Brain microvascular endothelial cell (primary cell): ENCODE measurements at places on chromosomes 7 and 10.

- no peak for DNase-seq
Measured at GRCh38 chr7:94053532-94053931, 49.4 kb upstream of the BET1 start.

DNA sequence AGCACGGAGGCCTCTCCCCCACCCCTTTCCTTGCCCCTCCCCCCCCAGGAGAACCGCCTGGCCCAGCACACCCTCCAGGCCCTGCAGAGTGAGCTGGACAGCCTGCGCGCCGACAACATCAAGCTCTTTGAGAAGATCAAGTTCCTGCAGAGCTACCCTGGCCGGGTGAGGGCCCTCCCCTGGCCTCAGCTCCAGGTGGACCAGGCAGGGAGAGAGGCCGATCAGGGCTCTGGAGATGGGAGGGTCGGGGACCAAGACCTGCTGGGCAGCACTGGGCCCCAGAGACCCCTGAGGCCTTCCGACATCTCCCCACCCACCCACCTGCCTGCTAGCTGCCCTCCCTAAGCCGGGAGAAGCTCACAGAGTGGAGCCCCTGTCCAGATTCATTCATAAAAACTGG is 8.8 kb upstream of the SH2B2 start:
- no peak for DNase-seq

DNA sequence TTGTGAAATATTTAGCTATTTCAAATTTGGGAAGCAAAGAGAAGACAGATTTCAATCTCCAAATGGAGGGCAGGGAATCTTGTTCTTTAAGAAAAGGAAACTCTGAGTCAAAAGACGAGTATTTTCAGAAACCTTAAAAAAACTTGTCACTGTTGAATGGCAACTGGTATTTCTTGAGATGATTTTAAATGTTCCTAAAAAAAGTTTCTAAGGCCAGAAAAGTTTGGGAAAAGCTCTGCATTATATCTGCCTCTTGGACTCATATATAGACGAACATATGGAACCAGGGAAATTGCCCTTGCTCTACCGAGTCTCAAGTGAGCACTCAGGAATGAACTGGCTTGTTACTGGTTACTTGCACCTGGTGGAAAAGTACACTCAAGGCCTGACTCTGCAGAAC is 69.5 kb downstream of the ADAM22 start:
- DNase-seq: no peak

DNA sequence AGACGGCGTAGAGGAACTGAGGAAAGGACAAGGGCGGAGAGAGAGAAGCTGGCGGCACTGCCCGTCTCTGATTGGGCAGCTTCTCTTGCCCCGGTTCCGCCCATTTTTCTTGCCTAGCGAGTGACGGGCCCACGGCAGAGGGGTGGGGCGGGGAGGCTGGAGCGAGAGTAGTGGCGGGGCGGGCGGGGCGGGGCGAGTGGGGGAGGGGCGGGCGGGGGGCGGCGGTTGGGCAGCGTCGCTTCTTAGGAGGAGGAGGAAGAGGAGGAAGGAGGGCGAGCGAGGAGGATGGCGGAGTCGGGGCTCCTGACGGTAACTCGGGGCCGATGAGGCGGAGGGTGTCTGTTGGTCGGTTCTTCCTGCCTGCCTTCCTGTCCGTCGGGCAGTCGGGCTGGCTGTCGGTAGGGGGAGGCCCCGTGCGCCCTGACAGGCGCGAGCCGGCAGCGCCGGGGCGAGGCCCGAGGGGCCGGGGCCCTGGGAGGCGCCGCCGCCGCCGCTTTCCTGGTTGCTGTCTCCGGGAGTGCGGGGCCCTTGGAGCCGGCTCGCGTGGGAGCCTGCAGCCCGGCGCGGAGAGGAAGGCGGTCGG is at the start of gene SHOC2:
Gene SHOC2 (plus strand): TSS at position 256 of the 583 bp plus-strand sequence. CDS start 44,755 bp downstream, outside the sequence.
- DNase-seq: no peak

DNA sequence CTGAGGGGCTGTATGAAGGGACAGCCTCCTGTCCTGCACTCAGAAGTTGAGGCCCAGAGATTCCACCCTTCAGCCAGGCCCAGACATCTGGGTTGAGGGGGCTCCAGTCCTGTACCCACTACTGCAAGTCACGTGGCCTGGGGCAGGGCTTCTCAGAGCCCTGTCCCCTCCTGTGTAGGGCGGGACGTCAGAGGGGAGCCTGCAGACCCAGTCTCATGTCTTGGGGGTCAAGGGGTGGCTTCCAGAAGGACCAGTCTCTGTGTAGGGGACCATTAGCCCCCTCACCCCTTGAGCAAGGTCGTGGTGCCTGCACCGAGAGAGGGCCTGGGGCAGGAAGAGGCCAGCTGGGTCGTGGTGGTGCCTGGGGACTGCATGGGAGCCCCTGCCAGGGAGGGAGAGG is 593 bp upstream of the PILRA start:
- DNase-seq: no peak

- peak; percentile 55 for DNase-seq
Measured at GRCh38 chr10:69801434-69802315, at the start of gene COL13A1. Gene COL13A1 (plus strand): TSS chr10:69801906. CDS start chr10:69802424, 518 bp downstream.

- DNase-seq: peak; percentile 96
Measured at GRCh38 chr7:43569424-43569823, 13.5 kb upstream of the STK17A start.

GRCh38 chr10:46538717-46539426 is 17.6 kb downstream of the GPRIN2 start:
- DNase-seq: no peak

GRCh38 chr10:90985321-90985933 is 64.5 kb upstream of the ANKRD1 start:
- DNase-seq: no peak

DNA sequence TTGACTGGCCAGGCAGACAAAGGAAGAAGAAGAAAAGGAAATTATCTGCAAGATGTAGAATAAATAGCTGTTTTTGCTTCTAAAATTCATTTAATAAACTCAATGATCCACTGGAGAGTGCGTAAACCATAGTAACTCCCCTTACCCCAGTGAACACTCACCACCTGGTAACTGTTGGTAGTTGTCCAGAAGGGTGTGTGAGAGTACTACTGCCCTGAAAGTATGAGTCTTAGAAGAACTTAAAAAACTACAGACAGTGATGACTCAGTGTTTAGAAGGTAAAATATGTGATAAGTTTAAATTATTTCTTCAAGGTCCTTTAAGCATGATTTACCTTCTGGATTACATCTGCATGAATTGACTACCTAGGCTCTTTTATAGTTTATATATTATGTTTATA is 53.0 kb upstream of the SEMA3A start:
- DNase-seq: peak; percentile 41

GRCh38 chr7:118304100-118304499 is 79.6 kb downstream of the ANKRD7 start:
- no peak for DNase-seq

GRCh38 chr10:11165591-11166543 is 148.2 kb downstream of the CELF2 start:
- DNase-seq: no peak

DNA sequence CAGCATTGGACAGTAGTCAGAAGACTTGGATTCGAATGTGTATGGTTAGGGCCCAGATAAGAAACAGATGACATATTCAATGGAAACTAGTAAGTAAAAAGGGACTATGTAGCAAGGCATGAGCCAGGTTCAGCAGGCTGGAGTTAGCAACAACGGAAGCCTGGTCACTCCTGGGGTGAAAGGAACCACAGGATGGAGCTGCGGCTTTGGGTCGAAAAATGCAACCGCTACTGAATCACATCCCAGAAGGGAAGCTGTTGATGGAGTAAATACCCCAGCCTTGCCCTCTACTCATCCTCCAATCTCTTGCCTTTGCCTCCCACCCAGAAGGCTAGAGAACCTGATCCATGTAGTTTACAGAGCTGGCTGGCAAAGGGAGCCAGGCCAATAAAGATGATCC is 37.5 kb upstream of the EGR2 start:
- DNase-seq: no peak

DNA sequence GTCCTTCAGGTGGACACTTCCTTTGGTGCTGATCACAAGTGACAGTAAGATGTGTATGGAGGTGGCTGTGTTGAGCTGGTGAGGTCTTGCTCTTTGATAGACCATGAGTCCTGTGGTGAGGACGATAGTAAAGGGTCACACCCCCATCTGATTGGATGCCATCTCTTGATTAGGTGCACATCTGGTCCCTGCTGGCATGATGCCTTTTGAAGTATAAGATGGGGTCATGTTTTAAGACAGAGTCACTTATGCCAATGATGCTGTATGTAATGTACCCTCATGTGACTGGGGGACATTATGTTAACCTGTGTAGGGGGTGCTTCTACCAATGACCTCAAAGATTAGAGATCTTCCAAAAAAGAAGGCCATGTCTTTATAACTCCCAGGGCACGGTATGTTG is 644.6 kb downstream of the ACTR3B start:
- no peak for DNase-seq

DNA sequence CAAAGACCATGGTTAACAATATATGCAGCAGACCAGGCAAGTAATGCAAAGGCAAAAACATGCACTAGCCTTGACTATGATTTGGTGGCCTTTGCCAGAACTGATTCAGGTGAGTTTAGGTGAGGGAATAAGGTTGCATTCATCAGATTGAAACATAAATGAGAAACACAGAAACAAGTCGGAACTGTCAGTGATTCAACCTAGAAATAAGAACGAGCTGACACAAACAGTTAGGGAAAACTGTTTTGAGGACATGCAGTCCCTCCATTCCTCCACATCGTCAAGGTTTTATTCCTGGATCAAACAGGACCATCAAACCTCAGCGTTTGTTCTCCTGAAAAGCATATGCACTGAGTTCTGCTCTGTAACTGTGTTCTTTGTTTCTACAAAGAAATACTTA is 1.8 kb downstream of the ZNF248 start:
- DNase-seq: no peak

DNA sequence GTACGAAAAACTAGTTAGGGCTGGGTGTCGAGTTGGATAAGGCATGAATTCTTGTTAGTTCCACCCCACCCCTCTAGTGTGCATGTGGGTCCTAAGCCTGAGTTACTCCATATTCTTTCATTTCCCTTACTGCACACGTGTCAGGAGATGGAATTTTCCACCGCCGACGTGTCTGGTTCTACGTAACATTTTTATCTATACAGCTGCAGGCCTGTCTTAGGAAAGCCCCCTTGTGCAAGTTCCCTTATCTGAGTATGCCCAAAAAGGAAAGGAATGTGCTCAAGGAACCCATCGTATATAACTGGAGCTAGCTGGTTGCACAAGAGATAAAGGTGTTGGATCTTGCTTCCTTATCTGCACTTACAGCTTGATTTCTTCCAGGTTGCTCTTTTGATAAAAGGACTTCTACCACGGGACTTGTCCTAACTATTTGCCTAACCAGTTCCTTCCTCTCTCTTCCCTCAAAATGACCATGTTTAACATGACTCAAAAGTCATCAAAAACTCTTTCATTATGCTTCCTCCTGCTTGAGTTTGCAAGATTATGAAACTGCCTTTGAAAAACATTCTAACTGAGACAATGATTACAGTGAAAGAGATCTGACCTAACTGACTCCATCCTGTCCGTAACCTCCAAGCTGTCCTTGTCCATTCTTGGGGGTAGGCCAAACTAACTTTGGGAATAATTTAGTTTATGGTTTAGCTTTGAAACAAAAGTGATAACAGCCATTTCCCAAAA is 181.4 kb downstream of the AKR1D1 start:
- DNase-seq: peak; percentile 91

DNA sequence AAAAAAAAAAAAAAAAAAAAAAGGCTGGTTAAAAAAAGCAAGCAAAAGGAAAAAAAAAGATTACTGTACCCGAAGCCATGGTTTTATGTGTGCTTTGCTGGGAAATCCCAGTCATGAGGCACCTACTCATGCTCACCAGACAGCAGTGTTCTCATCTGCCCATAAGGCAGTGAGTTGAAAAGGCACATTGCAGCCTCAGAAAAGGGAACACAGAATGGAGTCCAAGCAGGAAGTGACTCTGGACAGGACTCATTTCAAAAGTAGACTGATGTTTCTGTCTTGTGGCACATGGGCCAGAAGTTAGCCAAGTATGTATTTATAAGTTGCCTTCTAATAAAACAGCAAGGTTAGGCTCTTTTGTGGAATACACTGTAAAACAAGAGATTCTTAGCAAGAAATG is 40.2 kb downstream of the PDSS1 start:
- DNase-seq: no peak

DNA sequence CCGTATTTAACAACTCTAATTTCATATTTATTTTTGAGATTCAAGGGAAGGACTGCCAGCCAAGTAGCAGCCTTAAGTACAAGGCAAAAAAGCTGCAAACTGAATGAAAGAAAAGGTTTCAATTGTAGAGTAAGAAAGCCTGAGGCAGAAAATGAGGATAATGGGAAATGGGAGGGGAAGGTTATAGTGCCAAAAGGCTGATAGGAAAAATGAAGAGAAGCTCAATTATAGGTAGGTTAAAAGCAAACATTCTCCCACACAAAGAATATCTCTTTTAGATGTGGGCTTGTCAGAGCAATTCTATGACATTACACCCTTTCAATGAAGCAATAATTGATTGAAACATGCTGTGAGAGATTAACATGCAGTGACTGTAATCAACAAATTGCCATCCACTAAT is 175.3 kb downstream of the RAPGEF5 start:
- no peak for DNase-seq

- DNase-seq: no peak
Measured at GRCh38 chr10:22053048-22053447, 49.5 kb upstream of the DNAJC1 start.
